ENCODE measurements at places on chromosomes 7 and 10.

GRCh38 chr7:101208794-101209193 is 8.0 kb upstream of the MOGAT3 start:
- DNase-seq = no peak

- no peak for DNase-seq
Measured at GRCh38 chr10:116721547-116722392, 20.6 kb downstream of the HSPA12A start.

DNA sequence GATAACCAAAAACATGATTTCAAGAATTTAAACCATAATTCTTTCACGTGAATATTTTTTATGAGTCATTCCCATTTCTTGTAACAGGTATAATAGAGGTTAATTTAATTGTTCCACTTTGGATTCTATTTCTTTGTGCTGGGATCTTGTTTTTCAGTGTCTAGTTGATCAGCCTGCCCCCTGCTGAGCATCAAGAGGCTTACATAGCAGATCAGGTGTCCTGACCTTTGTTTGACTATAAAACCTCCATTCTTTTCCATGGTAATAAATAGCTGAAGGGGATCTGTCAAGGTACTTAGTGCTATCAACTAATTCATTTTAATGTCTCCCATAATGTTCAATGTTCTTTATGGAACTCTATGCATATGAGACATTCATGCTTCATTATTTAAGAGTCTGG is 4.9 kb downstream of the COL17A1 start:
- DNase-seq = no peak

DNA sequence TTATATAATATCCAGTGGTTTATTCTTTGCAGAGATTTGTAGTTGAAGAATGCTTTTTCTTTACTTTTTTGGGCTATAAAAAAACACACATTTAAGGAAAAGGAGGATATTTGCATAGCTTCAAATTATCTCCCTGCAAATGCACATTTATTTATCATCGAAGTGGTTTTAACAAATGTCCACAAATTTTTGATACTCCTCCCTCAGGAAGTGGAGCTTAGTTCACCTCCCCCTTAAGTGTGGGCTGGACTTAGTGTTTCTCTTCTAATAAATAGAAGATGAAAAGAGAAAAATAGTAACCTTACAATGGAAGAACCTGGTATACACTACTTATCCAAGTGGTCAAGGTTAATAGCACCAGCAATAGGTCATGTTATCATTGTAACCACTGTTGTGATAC is 537.6 kb downstream of the ARL4A start:
- no peak for DNase-seq

DNA sequence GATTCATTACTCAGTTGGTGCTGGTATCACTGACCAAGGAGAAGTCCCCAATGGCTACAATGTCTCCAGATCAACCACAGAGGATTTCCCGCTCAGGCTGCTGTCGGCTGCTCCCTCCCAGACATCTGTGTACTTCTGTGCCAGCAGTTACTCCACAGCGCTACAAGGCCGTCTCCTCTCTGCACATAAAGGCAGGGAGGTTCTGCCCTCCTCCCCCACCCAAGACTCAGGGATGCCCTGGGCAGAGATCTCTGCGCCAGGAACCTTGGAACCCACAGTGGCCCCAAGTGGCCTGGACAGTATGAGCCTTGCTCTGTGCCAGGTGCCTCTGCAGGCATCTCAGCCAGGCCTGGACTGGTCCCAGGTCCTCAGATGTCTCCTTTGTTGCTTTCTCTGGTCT is 193.4 kb upstream of the PRSS58 start:
- DNase-seq = no peak

DNA sequence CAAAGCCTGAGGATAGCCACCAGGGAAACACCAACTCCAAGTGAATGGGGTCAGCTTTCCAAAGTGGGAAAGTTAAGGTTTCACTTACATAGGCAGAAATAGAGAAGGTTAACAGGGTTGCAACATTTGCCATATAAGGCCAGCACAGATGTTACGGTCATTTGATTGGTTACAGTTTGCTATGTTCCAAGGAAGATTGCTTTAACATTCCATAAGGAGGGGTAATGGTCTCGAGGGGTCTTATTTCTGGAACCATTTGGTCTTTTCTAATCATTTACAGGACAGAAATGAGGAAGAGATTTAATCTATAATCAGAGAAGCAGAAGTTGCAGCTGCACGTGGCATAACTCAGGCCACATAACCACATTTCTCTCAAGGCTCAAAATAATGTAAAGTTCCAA is 679.4 kb upstream of the C7orf33 start:
- no peak for DNase-seq

GRCh38 chr7:74271742-74272141 is 17.5 kb upstream of the CLIP2 start:
- no peak for DNase-seq

DNA sequence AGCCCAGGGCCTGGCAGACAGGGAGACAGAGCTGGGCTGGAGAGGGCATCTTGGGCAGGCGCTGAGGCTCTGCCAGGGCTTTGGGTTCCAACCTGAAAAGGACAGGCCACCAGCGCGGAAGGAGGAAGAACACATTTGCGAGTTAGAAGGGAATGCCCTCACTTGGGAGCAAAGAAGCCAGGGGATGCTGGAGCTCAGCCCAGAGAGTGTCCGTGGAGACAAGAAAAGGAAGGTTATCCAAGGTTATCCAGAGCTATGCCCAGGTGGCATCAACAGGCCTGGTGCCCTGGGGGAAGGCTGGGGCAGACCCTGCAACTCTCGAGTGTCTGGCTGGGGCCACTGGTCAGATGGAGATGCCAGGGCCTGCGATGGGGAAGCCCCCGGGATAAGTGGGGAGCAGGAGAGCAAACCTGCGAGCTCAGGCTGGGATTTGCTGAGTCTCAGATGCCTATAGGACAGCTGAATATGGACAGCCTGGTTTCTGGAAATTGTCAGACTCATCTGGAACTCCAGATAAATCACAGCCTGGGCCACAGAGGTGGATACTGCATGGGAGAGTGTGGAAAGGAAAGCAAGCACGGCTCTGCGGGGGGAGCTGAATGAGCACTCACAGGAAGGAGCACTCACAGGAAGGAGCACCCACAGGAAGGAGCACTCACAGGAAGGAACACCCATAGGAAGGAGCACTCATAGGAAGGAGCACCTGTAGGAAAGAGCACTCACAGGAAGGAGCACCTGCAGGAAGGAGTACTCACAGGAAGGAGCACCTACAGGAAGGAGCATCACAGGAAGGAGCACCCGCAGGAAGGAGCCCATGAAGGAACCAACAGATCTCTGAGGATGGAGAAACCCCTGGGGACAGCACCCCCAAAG is 152.1 kb downstream of the ADAM12 start:
- DNase-seq = no peak

DNA sequence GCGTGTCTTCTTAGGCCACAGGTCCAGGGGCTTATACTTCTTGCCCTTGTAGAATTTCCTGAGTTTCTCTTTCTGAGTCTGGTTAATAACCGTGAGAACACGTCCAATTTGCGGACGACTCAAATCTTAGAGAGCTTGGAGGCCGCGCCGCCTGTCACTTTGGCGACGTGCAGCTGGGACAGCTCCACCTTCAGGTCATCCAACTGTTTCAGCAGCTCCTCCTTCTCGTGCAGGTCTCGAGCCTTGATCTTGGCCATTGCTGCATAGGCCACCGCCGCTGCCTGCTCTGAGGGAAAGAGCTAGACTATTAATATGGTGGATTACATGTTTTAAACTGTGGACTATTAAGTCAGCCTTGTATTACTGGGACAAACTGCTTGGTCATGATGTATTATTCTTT is 26.9 kb downstream of the EVX1 start:
- DNase-seq = no peak

GRCh38 chr7:311131-311680 is 21.2 kb downstream of the FOXL3 start:
- no peak for DNase-seq

DNA sequence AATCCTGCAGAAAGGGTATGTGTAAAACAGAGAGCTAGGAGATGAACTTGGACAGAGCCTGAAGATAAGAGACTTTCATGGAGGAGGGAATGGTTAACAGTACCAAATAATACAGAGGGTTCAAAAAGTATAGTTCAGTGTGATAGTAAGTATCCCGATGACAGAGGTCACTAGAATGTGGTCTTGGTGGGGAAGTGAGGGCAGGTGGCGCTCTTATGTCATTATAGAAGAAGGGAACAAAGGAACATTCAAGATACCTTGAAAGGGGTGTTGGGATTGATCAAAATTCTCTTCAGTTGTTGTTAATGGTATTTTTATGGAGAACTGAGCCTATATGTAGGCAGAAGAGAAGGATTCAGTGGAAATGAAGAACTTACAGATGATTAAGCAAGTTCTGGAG is 312.5 kb downstream of the SUGCT start:
- DNase-seq = no peak

DNA sequence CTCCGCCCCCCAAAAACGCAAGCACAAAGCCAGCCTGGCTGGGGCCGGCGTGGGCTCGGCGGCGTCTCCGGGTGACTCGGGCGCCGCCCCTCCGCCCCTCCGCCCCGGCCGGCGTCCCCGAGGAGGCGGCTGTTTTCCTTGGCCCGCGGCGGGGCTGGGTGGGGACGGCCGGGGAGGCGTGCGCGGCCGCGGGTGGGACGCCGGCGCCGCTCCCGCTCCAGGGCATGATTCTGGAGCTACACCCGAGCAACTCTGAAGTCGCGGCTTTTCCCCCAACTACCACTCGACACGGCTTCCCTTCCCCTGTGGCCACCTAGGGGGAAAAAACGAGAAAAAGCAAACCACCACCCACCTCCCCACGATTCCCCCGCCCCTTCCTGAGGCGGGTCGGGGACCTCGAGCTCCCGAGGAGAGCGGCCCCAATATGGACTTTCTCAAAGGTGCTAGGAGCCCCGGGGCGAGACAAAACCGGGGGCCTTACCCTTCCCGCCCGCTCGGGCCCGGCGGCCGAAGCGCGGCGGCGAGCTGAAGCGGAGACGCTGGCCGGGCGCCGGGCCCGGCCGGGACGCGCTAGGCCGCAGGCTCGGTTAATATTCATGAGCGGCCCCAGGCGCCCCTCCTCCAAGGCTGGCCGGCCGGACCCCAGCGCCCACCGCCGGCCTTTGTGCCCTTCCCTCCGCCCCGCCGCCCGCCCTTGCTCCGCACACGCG is 856 bp downstream of the ARHGAP21 start:
- DNase-seq = peak; percentile 33

- DNase-seq = no peak
Measured at GRCh38 chr7:90303241-90303640, 17.9 kb downstream of the FAM237B start.
